Activated T-helper 1 cell treated with anti-CD3 and anti-CD28 coated beads, Interleukin-2, amount 50 U/mL, for 16 hours (primary cell): ENCODE measurements at places on chromosomes 6 and 20.

DNA sequence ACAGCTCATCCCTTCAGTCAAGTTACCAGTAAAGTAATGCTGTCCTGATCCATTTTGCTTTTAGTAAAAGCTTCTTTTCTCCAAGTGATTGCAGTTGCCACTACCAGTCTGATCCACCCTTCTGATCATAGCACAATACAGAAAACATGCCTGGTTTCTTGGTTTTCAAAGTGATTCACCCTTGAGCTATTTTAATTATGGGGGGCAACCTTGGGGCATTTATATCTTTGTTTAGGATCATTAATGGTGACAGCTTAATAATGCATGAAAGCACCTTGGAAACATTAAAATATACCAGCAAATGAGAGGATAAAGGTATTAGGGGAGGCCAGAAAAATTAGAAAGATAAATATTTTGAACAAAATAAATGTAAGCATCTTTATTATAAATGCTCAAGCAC, 38.4 kb downstream of the LRRC1 start:
- no peak for DNase-seq

DNA sequence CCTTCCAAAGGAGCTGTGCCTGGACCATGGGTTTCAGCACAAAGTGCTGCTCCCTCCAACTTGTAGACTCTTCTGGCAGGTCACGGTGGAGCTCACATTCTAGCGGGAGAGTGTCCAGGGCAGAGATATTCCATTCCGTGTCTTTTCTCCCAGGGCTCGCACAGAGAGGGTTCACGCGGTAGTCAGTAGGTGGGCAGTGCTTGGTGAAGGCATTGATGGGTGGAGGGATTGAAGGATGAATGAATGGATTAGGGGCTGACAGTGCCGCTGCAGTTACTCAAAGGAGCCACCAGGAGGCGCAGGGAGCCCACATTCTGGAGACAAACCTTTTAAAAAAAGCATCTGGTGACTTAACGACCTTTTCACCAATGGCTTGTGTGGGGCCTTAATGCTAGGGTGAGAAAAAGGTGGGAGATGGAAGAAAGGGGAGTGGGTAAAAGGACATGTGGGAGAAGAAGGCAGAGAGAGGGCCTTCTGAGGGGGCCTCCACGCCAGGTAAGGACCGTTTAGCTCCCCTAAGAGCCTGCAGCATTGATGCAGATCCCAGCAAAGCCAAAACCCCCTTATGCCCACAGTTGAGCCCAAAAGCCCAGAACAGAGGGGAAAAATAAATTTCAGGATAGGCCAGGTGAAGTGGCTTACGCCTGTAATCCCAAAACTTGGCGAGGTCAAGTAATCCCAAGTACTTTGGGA, 17.5 kb upstream of the FAM110A start:
- peak; percentile 49 for DNase-seq

DNA sequence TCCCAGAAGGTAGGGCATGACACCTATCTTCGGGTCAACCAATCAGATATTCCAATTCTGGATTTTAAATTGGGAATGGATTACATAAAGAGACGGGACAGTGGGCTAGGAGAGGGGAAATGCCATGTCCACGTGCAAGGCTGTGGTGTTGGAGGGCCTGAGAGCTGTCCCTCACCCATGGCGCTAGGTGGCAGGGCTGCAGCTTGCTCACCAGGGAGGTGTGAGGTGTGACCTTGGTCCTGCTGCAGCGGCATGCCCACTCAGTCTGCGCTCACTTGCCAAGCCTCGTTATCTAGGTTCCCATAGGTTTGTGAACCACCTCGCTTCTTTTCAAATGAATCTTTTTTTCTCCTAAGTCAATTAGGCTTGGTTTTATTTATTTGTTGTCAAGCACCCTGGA, 19.4 kb upstream of the CST3 start:
- no peak for DNase-seq

DNA sequence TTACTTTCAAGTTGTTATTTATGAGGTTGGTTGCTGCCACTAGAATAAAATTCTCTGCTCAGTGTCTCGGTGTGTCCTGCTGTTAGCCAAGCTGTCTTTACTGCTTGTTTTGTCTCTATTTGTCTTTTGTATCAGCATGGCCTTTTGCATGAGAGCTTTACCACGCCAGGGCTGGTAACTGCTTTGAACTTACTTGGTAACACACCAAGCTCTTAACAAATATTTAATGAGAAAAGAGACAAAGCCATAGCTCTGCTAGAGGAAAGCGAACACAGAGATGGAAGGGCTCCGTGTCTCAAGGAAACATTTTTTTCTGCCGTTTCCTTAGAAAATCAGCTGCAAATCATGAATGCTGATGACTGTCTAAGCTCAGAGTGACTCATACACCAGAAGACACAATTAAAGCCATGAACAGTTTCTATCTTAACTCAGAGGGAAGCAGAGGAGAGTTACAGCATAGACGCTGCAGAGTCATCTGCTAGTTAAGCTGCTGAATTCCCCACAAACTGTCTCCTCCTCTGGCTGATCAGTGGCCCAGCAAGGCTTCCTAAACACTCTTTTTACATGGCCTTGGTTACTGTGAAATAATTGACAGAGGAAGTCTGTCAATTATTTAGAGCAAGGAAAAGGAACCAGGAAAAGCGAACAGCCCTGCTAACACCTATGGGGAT, 44.8 kb downstream of the AGPAT4 start:
- no peak for DNase-seq

- no peak for DNase-seq
These were observed 41.2 kb upstream of the TMEM200A start for GRCh38 chr6:130324657-130325056.

DNA sequence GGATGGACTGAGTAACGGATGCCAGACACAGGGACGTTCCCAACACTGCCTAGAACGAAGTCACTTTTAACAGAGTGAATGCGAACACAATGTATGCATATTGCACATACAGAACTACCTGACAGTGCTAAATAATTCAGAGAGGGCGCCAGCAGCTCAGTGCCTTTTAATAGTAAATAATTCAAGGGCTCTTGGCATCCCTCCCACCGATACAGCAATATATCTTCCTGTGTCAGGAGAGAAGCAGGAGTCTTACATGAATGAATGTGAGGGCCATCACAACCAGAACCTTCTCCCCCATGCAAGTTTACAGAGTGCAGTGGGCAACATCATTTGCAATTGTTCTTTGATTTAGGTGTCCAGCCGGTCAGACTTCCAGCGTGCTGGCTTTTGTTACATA, 88.4 kb upstream of the KCNG1 start:
- DNase-seq, result no peak

DNA sequence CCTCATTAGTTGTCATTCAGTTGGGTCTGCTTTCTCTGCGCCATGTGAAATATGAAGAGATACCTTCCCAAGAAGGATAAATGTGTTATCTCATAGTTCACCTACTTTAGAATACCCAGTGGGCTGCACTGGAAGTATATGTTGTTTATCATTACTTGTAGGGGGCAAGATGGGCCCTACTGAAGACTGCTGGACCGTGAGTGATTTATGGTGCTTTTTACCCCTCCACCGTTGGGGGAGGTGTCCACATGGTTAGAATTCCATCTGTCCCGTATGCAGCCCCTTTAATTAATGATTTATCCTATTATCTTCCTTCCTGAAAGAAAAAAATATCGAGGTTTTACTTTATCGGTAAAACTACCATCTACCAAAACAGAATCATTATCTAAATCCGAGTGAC, 97.0 kb downstream of the TSHZ2 start:
- no peak for DNase-seq
